ENCODE measurements at places on chromosomes 6 and 20.

GRCh38 chr6:44304282-44305199 is 8.6 kb downstream of the AARS2 start:
- no peak for DNase-seq

DNA sequence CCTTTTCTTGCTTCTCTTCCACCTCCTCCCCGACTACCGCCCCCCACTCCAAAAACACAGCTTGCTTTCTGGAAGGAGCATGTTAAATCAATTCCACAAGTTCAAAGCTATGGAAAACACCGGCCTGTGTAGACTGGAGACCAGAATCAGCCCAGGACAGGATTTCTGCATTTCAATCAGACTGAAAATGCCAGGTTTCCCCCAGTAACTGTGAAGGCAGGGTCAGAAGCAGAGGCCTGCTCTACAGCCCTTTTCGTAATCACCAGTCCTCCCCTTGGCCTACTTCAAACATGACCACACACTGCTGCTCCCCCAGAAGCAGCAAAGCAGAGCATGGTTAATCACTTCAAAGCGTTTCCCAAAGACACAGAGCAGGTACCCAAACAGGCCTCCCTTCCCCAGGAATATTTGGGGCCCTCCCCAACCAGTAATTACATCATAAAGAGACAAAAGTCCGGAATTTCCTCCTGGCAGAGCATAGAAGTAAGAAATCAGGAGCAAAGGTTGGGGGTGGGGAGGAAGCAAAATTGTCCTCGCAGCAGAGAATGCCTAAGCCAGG is 38.4 kb downstream of the ZMYND8 start:
- no peak for DNase-seq

GRCh38 chr6:170232186-170233002 is 58.5 kb downstream of the DLL1 start:
- no peak for DNase-seq

DNA sequence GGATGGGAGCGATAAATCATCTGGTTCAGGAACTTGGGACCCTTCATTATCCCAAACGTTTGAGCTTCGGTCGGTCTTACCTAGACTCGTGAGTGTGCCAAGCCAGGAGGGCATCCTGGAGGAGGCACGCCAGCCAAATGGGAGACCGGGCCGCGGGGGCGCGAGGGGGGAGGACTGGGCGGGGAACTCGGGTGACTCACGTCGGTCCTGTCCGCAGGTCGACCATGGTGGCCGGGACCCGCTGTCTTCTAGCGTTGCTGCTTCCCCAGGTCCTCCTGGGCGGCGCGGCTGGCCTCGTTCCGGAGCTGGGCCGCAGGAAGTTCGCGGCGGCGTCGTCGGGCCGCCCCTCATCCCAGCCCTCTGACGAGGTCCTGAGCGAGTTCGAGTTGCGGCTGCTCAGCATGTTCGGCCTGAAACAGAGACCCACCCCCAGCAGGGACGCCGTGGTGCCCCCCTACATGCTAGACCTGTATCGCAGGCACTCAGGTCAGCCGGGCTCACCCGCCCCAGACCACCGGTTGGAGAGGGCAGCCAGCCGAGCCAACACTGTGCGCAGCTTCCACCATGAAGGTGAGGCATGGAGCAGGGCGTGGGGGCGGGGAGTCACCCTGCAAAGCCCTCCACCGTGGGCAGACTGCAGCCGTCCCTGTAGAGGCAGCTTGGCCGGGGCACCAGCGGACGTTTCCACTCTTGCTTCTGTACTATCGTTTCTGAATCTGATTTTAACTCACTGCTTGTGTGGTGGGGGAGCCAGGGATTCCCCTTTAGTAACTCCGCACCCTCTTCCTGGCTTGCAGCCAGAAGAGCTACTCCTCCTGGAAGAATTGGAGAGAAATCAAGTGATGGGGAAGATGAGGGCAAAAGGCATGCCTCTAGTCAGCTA is 2.7 kb downstream of the BMP2 start:
- no peak for DNase-seq
